NCI-H2107 (cell line): ENCODE measurements at places on chromosomes 13 and 19.

GRCh38 chr19:33171222-33171795 lies 22.8 kb upstream of the LRP3 start:
- no peak for DNase-seq

DNA sequence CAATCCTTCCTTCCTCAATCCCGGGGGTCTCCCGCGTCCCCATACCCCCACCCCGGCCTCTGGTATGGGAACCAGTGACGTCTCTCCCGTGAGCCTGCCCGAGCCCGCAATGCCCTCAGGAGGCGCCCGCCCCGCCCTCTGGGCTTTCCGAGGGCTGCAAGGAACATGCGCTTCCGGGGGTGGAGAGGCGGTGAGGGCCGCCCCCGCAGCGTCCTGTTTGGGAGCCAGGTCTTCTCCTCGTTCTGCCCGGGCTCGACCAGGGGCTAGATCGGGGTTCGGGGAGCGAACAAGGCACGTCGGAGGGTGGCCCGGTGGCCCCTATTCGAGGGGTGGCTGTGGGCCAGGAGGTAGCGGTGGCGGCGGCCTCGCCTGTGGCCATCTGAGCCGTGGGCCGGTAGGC lies 6.6 kb upstream of the TEX101 start:
- no peak for DNase-seq

DNA sequence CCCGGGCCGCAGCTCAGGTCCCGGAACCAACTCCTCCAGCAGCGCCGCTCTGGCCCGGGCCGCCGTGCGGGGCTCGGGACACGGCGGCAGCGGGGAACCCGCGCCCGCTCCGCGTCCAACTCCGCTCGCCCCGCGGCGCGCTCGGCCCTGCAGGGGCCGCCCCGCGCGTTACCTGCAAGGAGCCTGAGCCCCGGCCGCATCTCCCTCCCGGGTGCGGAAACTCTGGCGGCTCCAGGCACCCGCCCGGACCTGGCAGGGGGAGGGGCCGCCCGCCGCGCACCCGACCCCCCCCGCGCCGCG lies at the start of gene TMTC4:
TMTC4 (minus strand) TSS at position 224 of the 300 bp plus-strand sequence. CDS start 4,433 bp downstream, outside the sequence.
- DNase-seq: no peak

DNA sequence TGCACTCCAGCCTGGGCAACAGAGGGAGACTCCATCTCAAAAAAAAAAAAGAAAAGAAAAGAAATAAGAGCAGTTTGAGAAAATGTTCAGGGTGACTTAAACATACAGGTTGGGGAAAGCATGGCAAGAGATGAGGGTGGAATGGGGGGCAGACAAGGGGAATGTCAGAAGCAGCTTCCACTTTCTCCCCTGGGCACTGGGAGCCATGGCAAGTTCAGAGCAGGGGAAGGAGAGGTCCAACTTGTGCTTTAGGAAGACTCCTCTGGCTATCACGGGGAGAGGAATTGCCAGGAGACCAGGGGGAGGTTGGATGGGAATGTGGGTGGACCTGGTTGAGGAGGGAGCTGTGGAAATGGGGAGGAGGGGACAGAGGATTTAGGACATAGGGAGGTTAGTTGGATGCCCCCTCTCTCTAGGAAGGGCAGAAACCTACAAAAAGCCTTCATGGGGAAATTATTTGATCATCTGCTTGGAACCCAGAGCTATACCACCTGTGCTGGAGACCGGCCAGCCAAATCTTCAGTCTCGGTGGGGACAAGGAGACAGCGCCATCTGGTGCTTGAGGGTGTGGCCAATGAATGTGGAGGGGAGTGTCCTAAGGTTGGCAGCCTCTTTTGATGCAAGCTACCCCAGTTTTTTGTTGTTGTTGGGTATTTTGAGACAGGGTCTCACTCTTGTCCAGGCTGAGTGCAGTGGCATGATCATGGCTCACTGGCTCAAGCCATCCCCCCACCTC lies 7.3 kb upstream of the STRN4 start:
- DNase-seq: no peak

GRCh38 chr13:79941752-79942151 lies 399.2 kb downstream of the SPRY2 start:
- no peak for DNase-seq

DNA sequence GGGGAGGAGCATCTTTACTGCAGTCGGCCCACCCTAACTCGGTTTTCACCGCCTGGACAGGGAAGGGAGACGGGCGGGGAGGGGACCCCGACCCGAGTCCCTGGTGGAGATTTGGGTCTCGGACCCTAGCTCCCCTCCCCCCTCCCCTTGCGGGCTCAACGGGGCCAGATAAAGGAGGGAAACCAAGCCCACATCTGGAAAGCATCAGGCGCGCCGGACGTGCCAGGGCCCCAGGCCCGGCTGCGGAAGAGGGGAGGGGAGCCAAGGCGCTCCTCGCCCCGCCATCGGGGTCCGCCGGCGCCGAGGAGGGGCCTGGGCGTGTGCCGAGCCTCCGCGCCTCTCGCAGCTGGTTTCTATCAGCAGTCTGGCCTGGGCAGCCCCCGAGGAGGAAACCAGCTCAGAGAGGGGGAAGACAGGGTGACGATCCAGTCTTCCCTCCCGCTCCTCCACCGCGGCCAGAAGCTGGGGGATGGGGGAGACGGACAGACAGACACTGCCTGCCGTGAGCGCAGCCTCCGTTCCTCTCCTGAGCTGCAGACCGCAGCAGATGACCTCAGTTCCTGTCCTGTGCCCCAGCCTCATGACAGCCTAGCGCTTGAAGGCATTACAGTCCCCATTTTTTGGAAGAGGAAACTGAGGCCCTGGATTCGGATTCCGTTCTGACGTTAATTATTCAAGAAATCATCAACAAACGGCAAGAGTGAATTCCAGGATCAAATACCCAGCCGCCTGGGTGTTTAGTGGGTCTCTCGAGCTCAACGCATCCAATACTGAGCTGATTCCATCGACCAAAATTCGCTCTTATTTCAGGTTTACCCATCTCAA lies 3.6 kb upstream of the GNG8 start:
- no peak for DNase-seq

DNA sequence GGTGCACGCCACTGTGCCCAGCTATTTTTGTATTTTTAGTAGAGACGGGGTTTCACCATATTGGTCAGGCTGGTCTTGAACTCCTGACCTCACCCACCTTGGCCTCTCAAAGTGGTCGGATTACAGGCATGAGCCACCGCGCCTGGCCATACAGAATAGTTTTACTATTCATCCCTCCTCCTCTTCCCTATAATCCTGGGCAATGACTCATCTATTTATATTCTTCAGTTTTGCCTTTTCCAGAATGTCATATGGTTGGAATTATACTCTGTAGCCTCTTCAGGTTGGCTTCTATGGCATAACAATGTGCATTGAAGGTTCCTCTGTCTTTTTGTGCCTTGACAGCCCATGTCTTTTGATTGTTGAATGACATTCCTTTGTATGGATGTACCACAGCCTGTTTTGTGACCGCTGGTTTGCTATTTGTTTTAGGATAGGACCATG lies 22.2 kb upstream of the LRP3 start:
- no peak for DNase-seq

DNA sequence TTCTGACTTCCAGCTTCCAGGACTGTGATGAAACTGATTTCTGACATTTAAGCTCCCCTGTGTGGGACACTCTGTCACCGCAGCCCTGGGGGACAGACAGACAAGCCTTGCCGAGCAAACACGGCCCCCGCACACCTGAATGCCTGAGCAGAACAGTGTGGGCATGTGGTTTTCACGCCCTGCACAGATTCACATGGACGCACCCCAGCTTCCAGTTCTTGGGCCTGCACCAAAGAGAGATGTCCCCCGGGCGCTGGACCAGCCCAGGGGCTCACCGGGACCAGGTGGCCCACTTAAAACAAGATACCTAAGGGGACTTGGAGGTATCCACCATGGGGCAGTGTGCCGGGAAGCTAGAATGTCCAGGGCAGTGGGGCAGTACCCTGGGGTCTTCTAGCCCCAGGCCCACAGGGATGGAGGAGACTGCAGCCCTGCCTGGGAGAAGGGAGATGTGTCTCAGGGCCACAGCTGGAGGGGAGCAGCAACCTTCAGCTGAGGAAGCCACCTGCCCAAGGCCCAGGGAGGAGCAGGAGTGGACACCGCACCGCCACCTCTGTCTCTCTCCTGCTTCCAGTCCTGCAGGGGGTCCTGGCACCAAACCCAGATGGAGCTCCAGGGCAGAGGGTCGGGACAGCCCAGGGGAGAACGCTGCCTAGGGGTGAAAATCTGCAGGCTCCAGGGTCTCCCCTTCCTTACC lies 50.5 kb downstream of the SOX1 start:
- no peak for DNase-seq

DNA sequence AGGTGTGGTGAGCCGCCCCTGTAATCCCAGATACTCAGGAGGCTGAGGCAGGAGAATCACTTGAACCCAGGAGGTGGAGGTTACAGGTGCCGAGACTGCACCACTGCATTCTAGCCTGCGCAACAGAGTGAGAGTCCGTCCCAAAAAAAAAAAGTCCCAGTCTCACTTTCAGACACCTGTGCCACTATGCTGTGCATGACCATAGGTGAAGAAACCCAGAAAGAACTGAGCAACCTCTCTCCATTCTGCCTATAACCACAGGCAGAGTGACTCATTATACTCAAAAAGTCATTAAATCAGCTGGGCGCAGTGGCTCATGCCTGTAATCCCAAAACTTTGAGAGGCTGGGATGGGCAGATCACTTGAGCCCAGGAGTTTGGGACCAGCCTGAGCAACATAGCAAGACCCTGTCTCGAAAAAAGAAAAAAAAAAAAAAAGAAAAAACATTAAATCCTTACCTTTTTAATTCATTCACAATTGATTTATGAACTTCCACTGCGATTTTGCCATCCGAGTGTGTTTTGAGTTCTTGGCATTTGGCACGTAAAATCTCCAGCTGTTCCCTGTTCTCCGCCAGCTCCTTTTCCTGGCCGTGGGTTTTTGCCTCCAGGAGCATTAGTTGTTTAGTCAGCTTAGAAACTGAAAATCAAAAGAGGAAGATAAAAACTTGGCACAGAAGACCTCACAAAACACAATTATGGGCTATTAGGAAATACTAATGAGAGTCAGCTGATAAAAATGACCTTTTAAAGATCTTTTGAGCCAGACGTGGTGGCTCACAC lies 45.5 kb upstream of the SLC7A9 start:
- DNase-seq: no peak

- DNase-seq: no peak
Observed at GRCh38 chr13:49622174-49622946, 5.9 kb upstream of the ARL11 start.

- no peak for DNase-seq
Observed at GRCh38 chr19:45302416-45302815, 20.3 kb downstream of the CKM start.

DNA sequence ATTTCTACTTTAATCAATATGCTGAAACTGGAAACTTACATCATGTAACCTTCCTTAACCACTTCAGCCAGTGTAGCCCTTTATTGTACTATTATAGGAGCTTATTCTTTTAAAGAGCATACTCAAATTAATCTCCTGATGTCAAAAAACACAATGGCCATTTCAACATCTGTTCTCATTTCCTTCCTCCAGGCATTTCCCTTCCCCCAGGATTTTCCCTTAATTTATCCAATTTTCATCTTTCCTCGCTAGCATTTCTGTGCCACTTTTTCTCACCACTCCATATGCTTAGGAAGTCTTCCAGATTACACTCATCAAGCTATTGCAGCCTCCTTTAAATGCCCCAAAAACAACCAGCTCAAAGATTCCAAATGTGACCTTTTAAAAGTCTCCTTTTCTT lies 265.0 kb downstream of the PCDH9 start:
- no peak for DNase-seq

DNA sequence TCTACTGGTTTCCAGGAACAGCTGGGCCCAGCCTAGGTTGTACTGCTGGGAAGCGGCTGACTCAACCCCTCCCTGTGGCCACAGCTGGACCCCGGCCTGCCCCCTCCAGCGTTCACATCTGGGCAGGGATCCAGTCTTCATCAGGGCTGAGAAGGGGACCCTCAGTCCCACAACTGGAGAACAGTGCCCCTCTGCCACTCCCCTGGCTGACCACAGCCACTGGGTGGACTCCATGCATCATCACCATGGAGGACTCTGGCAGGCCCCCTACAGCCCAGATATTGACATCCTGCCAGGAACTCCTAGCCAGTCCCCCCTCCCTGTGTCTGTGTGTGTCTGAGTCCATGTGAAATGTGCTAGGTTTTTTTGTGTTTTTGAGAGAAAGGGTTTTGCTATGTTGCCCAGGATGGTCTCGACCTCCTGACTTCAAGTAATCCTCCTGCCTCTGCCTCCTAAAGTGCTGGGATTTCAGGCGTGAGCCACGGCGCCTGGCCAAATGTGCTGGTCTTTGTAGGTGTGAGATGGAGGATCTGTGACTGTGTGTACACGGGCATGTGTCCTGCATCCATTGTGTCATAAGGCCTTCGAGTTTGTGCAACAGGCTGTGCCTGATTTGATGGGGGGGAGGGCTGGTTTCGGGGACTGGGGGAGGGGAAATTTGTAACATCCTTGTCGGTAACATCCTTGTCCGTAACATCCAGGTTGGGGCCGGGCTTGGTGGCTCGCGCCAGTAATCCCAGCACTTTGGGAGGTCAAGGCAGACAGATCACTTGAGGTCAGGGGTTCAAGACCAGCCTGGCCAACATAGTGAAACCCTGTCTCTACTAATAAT lies 4.0 kb upstream of the HOOK2 start:
- no peak for DNase-seq

GRCh38 chr19:12155324-12155860 lies 1.1 kb downstream of the ZNF625 start:
- DNase-seq: no peak

GRCh38 chr19:1734321-1734966 lies 18.9 kb upstream of the ONECUT3 start:
- DNase-seq: no peak

DNA sequence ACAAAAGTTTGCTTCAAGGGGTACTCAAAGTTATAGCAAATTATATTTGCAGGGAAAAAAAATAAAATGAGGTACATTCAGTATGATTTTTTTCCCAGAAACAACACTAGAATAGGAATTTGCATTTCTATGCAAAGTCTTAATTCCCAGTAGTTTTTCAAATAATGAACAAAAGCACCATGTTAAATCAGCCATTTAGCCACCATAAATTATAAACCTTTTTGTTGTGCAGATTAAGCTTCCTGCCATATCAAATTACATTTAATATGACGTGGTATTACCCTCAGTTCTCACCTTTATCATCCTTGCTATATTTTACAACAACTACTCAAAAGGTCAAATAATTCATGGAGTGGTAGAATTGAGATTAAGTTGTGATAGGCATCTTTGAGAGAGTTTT lies 136.6 kb upstream of the FRY start:
- no peak for DNase-seq

DNA sequence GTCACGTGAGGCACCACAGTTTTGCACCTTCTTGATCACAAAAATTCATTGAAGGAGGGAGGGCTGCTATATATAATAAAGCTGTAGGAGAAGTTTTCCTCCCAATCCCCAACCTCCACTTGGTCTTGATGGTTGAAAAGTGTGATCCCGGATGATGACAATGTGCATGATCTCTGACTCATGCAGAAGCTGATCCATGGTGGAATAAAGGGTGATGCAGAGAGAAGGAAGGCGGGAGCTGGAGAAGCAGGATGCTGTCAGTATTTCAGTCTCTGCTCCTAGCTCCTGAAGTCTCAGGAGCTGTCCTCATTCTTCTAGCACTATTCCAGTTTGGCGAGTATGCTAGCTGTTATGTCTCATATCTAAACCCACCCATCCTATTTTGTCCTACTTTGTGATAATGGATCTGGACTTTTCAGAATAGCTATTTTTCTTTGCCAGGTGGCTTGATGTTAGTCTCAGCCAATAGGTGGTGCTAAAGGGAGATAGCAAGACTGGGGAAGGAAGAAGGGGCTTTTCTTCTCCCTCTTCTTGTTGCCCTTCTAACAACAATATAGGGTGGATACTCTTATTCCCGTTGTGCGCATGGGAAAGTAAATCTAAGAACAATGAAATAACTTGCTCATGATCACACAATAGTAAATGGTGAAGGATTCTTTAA lies 65.6 kb upstream of the HTR2A start:
- no peak for DNase-seq
